Ovary (tissue), 10 donors: ENCODE measurements at places on chromosomes 1 and 21.

GRCh38 chr1:150813028-150813707 lies 5.1 kb upstream of the CTSK start:
- peak; percentile 55 for DNase-seq

DNA sequence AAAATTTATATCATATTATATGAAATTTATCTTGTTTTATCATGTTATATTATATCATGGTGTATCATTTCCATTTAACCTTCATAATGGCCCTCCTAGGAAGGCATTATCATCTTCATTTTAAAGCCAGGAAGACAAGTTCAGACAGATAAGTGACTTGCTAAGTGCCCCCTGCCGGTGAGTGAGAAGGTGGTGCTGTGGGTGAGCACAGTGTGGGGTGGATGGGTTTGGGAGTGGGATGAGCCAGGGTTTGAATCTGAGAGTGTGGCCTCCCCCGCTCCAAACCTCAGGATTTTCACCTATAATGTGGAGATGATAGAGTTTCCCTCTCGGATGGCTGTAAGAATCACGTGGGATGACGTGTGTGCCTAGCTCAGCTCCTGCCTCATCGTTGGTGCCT lies 108.7 kb upstream of the IGSF21 start:
- DNase-seq, result no peak

- no peak for DNase-seq
Measured at GRCh38 chr1:9373619-9374018, 80.9 kb downstream of the SPSB1 start.

DNA sequence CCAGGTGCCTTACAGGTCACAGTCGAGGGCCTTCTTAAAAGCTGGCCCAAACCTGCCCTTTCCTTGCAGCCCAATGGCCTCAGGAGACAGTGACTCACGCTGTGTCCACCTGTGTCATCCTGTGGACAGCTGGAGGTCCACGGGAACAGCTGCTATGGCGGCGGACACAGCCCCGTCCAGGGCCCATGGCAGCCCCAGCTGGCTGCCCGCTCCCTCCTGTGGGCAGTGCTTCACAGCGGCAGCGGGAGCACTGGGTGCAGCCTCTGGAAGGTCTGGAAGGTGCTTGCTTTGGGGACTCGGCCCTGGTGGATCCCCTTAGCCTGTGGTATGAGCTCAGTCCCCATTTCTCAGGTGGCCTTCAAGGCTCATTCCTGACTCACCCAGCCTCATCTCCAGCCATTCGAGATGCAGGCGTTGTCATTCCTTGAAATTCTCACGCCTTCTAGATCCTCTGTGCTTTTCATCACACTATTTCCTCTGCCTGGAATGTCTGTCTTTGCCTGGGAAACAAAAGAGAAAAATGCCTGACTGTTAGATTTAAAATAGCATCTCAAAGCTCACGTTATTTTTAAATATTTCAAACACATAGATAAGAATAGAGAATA lies 86.8 kb downstream of the KIF26B start:
- DNase-seq, result no peak

DNA sequence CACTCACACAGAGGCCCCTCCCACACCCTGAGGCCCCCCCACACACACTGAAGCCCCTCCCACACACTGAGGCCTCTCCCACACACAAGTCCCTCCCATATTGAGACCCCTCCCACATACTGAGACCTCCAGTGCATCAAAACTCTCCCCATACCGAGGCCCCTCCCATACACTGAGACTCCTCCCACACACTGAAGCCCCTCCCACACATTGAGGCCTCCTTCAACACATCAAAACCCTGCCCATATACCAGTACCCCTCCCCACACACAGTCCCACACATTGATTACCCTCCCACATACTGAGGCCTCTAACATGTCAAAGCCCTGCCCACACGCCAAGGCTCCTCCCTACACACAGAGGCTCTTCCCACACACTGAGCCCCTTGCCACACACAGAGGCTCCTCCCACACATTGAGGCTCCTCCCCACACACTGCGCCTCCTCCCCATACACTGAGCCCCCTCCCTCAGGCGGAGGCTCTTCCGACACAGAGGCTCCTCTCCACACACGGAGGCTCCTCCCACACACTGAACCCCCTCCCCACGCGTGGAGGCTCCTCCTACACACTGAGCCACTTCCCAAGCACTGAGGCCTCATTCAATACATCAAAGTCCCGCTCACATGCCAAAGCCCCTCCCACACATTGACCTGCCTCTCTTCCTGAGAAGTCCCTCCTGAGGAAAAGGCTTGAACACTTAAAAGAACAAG lies 392.3 kb downstream of the CAMTA1 start:
- no peak for DNase-seq

- DNase-seq, result peak; percentile 52
Measured at GRCh38 chr1:177274687-177275211, 104.0 kb downstream of the BRINP2 start.

DNA sequence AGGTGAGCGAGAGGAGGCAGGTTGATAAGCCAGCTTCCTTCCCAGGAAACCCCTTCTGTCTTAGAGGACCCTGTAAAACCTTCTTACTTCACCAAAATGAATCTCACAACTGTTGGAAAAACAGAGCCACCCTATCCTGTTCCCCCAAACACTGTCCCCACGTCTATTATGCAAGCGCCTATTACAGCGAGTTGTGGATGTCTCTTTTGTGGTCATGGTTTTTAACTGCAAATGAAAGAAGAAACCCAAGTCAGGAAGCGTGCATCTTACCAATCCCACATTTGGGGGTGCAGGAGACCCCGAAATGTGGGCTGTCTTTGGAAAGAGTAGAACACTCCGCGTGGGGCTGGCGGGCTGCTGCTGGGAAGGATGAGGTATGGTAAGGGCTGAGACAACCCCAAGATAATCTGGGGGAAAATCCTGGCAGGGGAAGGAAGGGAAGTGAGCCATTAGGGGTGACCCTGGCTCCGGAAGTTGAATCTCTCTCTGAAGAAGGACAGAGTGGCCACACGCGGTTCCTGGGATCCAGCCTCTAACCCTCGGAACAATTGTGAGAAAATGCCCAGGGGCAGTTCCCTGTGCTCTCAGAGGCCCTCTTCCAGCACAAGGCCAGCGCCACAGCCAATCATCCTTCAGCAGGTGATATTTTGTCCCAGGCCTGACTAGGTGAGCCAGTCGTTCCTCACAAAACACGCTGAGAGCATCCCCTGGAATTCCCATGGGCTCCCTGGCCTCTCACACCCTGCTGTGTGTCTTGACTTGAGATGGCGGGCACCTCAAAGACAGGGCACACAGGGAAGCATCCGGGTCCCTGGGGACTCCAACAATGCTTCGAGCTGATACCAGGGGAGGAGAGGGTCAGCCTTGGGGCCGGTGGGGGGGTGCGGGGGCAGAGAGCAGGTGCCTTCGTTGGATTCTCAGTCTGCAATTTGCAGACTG lies 168.5 kb upstream of the IRF2BP2 start:
- peak; percentile 50 for DNase-seq

DNA sequence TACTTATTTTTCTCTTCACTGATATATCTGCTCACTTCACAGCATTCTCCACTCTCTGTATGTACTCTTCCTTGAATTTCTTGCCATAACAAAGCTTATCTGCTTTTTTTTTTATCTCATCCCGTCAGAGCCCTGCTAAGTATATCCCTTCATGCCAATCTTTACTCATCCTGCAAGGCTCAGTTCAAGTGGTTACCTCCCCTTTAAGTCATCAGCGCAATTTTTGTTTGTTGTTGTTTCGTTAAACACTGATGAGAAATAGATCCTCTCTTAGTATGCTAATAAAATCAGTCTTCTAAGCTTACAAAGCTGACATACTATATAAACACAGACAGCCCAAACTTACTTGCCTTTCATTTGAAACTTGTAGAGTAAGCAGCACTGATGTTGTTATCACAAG lies 17.8 kb downstream of the COL24A1 start:
- DNase-seq, result no peak

DNA sequence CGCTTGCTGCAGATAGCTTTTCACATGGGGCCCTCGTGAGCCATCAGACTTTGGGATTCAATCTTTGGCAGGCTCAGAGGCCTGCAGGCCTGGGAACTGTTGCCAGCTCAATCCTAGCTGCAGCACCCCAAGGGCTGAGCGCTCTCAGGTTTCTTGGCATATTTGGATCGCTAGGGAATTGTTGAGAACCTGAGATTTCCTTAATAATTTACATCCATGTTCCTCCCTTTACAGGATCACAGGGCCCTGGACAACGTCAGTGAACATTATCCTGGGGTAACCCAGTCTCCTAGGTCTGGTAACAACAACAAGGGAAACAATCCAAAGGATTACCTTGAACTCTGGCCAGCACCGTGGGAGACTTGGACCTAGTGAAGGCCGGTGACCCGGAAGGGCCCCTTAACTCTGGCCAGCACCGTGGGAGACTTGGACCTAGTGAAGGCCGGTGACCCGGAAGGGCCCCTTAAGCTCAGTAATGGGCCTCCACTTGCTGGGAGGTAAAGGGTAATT lies 49.3 kb upstream of the NEK2 start:
- DNase-seq, result peak; percentile 80

DNA sequence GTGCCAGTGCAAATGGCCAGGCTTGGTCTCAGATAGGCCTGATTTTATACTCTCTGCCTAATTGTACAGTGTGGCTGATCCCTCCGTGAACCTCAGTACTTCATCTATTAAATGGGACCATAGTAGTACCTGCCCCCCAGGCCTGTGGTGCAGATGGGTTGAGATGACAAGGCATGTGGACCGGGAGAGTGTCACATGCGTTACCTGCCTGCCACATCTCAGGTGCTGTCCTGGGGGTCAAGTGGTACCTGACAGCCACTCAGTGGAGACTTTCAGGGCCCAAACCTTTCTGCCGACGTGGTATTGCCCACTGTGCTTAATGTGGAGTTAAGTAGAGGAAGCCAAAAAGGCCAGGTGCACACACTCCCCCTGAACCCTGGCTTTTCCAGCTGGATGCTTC lies 197.3 kb downstream of the FOXD2 start:
- DNase-seq, result no peak

DNA sequence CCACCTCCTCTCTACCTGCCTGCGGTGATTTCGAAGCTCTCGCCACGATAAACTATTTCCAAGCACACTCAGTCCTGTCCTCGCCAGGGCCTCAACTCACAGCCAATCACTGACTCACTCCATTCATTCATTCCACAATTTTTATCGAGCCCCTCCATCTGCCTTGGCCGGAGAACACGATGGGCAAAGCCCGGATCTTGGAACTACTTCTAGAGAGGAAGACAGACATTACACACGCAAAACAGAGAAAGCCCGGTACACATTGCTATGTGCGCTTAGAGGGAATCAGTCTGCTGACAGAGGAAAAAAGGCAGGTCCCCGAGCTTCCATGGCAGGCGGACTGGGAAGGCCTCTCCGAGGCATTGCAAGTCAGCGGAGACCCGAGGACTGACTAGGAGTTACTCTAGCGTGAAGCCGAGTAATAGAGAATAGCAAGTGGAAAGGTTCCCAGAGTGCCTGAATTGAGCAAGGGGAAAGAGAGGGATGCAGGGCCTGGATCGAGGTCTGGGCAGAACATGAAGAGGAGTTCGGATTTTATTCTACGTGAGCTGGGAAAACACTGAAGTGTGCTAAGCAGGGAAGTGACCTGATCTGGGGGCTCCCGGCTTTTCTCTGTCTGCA lies 54.2 kb upstream of the DNAJC6 start:
- DNase-seq, result no peak

DNA sequence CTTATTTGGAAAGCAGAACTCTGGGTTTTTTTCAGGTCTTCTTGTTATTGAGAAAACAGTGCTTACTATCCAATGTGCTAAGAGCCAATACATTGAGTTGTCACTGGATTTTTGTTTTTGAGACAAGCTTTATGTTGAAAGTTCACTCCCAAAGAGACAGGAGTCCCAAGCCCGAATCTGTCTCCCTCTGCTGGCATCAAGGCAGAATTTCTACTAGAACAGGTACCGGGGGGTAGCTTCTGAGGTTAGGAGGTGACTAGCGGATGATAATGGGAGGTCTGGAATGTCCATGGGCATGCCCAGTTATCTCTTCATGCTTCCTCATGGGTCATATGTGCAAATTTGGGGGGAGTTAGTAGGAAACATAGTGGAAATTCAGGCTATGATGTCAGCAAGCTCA lies 25.1 kb downstream of the ZNF124 start:
- no peak for DNase-seq

- DNase-seq, result no peak
Measured at GRCh38 chr1:77040826-77041225, 173.5 kb downstream of the ST6GALNAC5 start.

DNA sequence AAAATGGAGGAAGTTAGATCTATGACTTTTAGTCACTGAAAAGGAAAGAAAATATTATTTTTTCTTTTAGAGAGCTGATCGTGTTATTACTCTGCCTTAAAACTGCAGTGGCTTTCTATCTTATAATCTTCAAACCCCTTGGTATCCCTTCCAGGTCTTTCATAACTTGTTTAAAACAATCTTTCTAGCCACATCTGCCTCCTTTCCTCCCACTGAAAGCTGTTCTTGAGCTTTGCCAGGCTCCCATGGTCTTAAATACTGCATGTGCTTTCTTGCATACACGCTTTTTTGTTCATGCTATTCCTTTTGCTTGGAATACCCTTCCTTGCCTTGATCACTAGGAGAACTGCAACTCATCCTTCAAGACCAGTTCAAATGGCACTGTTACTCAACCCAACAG lies 65.9 kb upstream of the GADD45A start:
- no peak for DNase-seq

GRCh38 chr1:223331301-223331700 lies 32.7 kb downstream of the SUSD4 start:
- DNase-seq, result no peak

GRCh38 chr1:226400519-226401354 lies 7.2 kb downstream of the PARP1 start:
- no peak for DNase-seq

DNA sequence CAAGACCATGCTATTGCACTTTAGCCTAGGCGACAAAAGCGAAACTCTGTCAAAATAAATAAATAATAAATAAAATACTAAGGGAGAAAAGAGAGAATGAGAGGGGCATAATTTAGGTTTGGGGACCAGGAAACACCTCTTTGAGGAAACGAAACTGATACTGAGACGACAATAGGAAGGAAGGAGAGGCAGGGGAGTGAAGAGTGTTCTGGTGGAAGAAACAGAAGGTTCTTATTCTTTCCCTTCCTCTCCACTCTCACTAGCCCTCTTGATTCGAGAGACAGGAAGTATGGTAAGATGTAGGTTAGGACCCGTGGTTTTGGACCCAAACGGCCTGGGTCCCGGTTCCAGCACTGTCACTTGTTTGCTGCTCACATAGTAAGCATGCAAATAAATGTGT lies 1.6 kb upstream of the NKAIN1 start:
- no peak for DNase-seq

DNA sequence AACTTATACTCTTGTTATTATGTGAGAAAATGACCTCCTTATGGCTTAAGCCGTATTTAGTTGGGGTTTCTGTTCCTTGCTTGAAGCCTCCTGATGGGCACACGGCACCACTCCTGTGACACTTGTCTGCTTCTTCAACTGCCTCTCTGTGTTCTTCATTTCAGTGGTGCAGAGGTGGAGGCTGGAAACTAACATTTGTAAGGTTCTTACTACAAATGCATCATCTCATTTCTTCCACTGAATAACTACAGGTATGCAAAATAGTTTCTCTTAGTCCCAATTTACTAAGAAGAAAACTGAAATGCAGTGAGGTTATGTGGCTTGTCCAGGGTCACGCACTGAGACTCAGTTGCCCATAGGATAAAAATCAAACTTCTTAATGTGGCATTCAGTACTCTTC lies 23.6 kb upstream of the ZNF362 start:
- no peak for DNase-seq
